ENCODE measurements at places on chromosomes 5 and 9.

- DNase-seq: no peak
Observed at GRCh38 chr9:72681283-72681630, 159.8 kb downstream of the TMC1 start.

- no peak for DNase-seq
Observed at GRCh38 chr5:147832541-147832940, 1.1 kb upstream of the SPINK1 start.

DNA sequence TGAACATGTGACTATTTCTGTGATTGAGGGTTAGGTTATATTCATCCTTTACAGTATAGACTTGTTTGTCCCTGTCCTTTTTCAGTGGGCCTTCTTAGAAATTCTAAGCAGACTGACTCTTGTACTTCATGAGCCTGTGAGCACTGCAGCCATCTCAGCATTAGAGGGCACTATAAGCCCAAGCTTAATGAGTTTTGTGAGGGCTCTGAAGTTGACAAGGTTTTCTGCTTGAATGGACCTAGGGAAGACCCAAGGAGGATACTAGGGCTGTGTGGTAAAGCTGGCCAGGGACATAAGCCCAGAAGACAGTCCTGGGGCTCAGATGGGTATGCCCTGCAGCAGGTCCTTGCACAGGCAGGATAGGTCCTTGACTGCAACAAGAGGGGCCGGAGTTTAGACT is 126.5 kb downstream of the MRPS30 start:
- DNase-seq: no peak

GRCh38 chr9:22590336-22591033 is 143.9 kb downstream of the DMRTA1 start:
- DNase-seq: no peak

DNA sequence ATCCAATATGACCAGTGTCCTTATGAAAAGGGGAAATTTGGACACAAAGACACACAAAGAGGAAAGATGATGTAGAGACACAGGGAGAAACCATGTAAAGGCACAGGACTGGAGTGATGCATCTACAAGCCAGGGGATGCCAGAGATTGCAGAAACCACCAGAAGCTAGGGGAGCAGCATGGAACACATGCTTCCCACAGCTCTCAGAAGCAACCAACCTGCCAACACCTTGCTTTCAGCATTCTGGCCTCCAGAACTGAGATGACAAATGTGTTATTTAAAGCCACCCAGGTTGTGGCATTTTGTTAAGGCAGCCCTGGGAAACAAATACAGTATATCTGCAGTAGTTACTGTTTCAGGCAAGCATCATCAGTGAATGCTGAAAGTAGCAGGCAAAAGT is 23.2 kb downstream of the DAP start:
- no peak for DNase-seq

GRCh38 chr5:62982348-62982747 is 403.7 kb downstream of the LRRC70 start:
- DNase-seq: no peak

GRCh38 chr9:95171596-95171995 is 145.9 kb downstream of the FANCC start:
- DNase-seq: no peak

DNA sequence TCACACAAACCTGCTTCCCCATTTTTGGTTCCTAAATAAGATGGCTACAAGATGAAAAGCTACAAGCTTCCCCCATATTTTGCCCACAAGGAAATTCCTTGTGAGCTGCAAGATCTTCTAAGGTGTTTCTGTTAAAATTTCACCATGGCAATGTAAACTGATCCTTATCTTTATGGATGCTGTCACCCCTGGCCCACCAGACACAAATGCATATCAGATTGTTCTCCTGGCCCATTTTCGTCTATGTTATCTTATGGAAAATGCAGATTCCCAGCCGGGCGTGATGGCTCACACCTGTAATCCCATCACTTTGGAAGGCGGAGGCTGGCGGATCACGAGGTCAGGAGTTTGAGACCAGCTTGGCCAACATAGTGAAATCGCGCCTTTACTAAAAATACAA is 65.1 kb upstream of the IL6ST start:
- DNase-seq: no peak

DNA sequence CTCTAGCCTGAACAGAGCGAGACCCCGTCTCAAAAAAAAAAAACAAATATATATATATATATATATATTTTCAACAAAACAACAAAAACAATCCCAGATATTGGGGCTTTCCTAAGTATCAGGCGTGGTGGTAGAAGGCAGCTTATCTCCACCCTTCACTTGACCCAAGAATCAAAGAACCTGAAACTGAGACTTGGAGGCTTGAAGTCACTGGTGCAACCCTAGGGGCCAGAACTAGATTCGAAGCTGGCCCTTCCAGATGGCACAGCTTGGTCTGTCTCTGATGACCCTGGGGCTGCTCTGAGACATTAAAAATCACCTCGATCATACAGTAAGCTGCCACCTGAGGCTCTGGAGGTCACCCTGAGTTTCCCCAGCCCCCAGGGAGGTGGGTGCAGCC is 1.3 kb upstream of the KCNMB1 start:
- DNase-seq: no peak

GRCh38 chr5:62093976-62094375 is 212.0 kb upstream of the KIF2A start:
- no peak for DNase-seq

DNA sequence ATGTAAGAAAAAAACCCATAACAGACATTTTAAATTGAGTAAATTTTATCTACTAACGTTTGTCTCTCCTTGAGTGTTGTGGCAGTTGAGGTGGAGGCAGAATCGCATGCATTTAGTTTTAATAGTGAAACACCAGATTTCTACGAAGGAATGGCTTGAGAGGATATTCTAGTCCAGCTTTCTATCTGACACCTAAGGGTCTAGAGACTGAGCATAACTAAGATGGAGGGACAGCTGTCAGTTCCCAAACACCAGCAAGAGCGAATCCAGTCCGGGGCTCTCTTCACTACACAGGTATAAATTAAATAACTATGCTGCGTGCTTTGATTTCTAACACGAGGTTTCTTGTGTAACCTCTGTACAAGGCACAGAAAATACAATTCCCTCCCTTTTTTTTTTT is 1.4 kb downstream of the NCBP1 start:
- DNase-seq: no peak
